Activated CD4-positive, alpha-beta memory T cell treated with anti-CD3 and anti-CD28 coated beads for 36 hours (primary cell): ENCODE measurements at places on chromosomes 1 and 21.

- DNase-seq = peak; percentile 44
Observed at GRCh38 chr1:158177700-158178450, 2.8 kb upstream of the CD1D start.

DNA sequence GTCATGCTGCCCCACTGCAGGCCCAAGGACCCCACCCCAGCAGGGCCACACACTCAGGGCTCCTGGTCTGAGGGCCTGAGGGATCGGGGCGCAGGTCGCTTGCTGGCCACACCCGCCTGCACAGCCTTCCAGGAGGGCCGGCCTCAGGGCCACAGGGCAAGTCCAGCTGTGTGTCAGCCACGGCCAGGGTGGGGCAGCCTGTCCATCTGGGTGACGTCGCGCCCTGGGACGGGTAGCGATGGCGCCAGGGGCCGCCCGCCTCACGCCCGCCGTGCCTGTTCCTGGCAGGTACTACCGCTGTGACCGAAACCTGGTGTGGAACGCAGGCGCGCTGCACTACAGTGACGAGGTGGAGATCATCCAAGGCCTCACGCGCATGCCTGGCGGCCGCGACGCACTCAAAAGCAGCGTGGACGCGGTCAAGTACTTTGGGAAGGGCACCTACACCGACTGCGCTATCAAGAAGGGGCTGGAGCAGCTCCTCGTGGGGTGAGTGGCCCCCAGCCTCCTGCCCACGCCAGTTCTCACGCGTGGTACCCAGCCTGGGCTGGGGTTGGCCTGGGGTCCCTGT lies 2.5 kb downstream of the COL6A1 start:
- no peak for DNase-seq

DNA sequence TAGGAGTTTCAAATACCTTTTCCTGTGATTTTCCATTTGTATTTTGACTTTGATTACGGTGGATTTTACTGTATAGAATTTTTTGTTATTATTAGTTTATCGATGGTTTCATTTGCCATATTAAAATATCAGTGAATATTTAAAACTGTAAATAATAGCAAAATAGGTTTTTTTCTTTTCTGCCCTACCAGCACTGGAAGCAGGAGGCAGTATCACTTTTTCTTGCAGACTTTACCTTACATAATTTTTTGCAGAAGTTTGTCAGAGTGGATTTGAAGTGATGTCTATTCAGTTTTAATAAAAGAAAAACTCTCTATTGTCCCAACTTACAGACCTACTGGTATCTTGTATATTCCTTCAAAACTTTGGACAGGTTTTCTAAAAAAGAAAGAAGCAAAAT lies 213.6 kb downstream of the CENPF start:
- DNase-seq = no peak

- DNase-seq = no peak
Observed at GRCh38 chr1:2570332-2570731, 14.2 kb downstream of the TNFRSF14 start.

GRCh38 chr1:26112407-26112775 lies 767 bp downstream of the PDIK1L start:
- peak; percentile 41 for DNase-seq

DNA sequence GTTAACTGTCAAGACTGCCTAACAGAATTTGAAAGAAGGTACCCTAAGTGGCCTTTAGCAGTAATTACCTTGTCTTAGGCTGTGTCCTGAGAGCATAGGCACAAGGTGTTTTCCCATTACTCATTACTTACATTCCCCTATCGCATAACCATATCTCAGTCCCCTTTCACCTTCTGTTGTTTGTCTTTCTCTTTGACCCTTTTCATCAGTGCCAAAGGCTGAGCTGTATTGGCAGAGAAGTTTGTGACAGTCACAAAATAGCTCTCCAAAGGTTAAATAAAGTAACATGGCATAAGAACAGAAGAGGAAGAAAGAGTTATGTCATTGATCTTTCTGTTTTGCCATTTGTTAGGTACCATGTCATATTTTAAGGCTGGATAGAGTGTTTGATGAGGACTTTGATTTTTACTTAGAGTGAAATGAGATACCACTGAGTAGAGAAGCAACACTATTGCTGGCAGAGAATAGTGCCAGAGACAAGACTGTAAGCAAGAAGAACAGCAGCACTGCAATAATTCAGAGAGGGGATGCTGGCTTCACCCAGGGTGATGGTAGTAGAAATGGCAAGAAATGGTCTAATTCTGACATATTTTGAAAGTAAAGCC lies 497.8 kb downstream of the TTLL7 start:
- no peak for DNase-seq

DNA sequence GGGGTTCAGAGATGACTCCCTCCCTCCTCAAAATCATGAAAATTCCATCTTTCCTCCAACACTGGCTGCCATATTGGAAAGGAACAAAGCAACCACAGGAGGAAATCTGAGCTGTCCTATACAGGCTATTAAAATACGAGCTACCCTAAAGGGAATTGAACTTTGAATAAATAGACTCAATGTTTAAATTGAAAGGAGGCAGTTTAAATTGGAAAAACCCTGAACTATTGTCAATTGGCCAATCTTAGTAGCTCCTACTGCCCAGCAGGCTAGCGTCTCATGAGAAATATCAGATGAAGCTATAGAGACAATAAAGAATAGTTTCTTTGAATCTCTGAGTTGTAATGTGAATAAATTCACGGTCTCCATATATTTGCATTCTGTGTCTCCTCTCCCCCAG lies 85.4 kb upstream of the KCNE2 start:
- DNase-seq = no peak

DNA sequence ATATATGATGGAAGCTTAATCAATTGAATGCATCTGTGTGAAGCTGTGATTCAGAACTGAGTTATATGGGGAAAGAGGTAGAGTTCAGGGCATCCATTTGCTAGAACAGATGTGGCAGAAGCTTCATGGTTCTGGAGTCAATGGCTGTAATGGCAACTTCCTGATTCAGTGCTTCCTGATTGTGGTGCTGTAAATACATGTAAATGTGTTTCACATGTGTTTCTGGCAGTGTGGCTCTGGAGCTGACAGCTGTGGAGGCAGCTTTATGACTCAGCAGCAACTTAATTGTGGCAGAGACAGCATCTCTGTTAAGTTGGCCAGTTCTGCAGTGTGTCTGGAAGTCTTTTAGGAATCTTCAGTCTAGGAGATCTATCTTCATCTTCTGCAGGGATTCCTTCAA lies 226.6 kb upstream of the ZRANB2 start:
- no peak for DNase-seq

DNA sequence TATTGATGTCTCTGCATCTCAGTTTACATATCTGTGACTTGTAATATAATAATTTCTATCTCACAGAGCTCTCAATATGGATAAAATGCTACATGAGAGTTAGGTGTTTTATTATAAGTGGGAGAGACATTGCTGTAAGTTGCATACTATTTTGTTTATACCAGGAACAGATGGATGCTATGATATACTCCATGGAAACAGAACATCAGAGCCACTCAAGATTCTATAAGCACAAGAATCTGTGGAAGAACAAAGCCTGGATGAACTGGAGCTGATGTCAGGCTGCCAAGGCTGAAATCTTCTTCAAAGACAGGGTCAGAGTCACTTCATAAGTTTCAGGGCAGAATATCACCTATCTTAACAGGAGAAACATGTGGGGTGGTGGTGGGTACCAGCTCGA lies 30.2 kb downstream of the DUSP10 start:
- no peak for DNase-seq
